ENCODE measurements at places on chromosomes 16 and 17.
A peak's percentile ranks its signal among the peaks of the same experiment; 100 is the strongest.

GRCh38 chr17:76544546-76545365 lies 4.9 kb downstream of the PRCD start:
- no peak for DNase-seq

DNA sequence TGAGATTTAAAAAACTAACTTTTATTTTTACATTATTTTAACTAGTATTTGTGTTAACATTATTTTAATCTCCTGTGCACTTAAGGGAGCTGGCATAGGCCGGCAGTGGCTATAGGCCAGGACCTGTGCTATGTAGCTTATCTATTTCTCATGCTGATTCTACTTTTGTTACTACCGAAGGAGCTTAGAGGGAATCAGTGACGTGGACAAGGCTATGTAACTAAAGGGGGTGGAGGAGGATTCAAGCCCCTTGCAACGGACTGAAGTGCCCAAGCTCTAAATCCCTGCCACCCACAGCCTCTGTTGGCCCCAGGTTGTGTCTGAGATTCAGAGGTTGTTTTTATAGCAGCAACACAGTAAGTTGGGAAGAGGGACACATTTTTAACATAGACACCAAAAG lies 356.4 kb downstream of the WWOX start:
- DNase-seq, result no peak

GRCh38 chr17:41367426-41368075 lies 2.1 kb downstream of the KRT33B start:
- DNase-seq, result peak; percentile 76

- DNase-seq, result no peak
Measured at GRCh38 chr17:72259922-72260321, 139.1 kb downstream of the SOX9 start.

- no peak for DNase-seq
Measured at GRCh38 chr17:65473985-65474384, 87.5 kb downstream of the AXIN2 start.

- DNase-seq, result no peak
Measured at GRCh38 chr16:71423016-71423415, 18.8 kb downstream of the TLE7 start.
